Muscle of leg (tissue), 16 donors: ENCODE measurements at places on chromosomes 12 and 14. TPM values are rescaled to one million over a fixed set of nuclear protein-coding genes. Genes with fewer than 3 reads are reported as not detected.

EIF2S3B gene
- total RNA-seq, result 0.71 TPM

DNA sequence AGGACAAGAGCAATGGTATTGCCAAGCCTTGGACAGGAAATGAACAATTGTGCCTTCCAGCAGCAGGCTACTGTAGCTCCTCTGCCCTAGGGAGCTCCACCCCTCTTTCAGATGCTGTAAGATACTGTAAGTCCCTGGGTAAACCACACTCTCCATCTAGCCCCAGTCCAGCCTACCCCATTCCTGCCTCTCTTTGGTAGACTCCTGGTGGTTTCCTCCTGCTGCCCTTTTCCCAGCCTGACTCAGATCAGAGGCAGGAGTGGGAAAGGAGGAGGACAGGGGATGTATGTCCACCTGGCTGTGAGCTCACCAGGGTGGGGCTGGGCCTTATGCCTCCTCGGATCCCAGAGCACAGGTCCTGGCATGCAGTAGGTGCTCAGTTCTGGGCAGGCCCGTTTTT, 174.6 kb downstream of the ESRRB start:
- H3K27ac ChIP-seq, result no peak overlapping the region
- H3K4me3 ChIP-seq, result no peak overlapping the region
- H3K36me3 ChIP-seq, result no peaks in the 10 kb centered on the region
- no peak for DNase-seq
- no peaks in the 10 kb centered on the region for H3K27me3 ChIP-seq

DNA sequence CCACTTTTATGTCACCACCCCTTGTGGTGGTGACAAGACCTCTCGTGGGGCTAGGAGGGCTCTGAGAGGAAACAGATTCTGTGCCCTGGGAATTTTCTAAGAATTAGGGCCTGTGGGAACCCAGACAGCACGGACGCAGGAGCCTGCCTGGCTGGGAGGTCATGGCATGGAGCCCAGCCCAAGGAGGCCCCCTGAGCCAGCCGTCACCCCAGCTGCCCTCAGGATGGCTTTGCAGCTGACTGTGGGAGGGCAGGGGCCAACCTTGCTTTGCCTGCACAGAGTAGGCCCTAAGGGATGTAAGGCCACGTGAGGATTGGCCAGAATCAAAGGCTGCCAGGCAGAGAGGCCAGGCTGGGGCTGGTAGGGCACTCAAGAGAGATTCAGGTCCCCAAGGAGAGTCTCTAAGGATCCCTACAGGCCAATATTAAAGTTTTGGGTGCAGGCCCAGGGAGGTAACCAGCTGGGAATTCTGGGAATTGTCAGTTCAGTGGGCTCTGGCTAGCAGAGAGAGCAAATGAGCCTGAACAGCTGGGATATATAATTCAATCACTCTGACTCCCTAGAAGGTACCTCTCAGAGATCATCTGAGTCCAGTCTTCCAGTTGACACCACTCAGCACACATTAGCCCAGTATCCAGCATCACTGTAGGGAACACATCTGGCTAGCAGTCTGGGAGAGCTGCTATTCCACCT, 6.4 kb downstream of the LTBP2 start:
- DNase-seq, result no peak
- peaks cover 13% of the 10 kb centered on the region for H3K27me3 ChIP-seq
- H3K4me3 ChIP-seq, result no peak overlapping the region
- H3K27ac ChIP-seq, result no peak overlapping the region

- H3K27ac ChIP-seq, result no peak overlapping the region
- H3K36me3 ChIP-seq, result no peaks in the 10 kb centered on the region
- H3K4me1 ChIP-seq, result peaks cover 17% of the 10 kb centered on the region
- peaks cover 31% of the 10 kb centered on the region for H3K27me3 ChIP-seq
These were observed 60.6 kb upstream of the DIO3 start for GRCh38 chr14:101500681-101501080.

- H3K4me1 ChIP-seq, result peaks cover 59% of the 10 kb centered on the region
- peak overlapping the region; percentile 81 for H3K27ac ChIP-seq
- H3K4me3 ChIP-seq, result no peak overlapping the region
- H3K36me3 ChIP-seq, result peaks cover 20% of the 10 kb centered on the region
These were observed 1.3 kb upstream of the P3H3 start for GRCh38 chr12:6826734-6827436.

GRCh38 chr12:105418229-105418628, 87.7 kb downstream of the C12orf75 start:
- no peak for DNase-seq
- H3K4me3 ChIP-seq, result no peak overlapping the region
- no peaks in the 10 kb centered on the region for H3K27me3 ChIP-seq
- no peak overlapping the region for H3K27ac ChIP-seq
- peaks cover 4% of the 10 kb centered on the region for H3K4me1 ChIP-seq

DNA sequence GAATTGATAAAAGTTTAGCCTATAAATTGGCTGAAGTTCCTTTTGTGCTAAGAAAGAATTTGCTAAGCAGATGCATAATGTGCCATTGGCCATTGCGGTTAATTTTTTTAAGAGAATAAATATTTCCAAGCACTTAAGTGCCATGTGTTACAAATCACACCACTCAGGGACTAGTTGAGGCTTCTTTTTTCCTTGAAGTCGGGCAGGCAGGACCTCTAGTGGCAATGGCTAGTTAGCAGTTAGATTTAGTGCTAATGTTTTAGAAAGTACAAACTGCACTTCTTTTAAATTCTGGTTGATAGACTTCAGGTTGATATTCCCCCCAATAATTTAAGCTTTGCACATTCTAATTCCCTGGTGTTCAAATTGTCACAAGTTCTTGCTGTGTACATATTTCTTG, 294.3 kb downstream of the APAF1 start:
- no peak overlapping the region for H3K27ac ChIP-seq
- H3K4me1 ChIP-seq, result no peaks in the 10 kb centered on the region
- DNase-seq, result peak; percentile 16
- H3K27me3 ChIP-seq, result no peaks in the 10 kb centered on the region
- no peak overlapping the region for H3K4me3 ChIP-seq

DNA sequence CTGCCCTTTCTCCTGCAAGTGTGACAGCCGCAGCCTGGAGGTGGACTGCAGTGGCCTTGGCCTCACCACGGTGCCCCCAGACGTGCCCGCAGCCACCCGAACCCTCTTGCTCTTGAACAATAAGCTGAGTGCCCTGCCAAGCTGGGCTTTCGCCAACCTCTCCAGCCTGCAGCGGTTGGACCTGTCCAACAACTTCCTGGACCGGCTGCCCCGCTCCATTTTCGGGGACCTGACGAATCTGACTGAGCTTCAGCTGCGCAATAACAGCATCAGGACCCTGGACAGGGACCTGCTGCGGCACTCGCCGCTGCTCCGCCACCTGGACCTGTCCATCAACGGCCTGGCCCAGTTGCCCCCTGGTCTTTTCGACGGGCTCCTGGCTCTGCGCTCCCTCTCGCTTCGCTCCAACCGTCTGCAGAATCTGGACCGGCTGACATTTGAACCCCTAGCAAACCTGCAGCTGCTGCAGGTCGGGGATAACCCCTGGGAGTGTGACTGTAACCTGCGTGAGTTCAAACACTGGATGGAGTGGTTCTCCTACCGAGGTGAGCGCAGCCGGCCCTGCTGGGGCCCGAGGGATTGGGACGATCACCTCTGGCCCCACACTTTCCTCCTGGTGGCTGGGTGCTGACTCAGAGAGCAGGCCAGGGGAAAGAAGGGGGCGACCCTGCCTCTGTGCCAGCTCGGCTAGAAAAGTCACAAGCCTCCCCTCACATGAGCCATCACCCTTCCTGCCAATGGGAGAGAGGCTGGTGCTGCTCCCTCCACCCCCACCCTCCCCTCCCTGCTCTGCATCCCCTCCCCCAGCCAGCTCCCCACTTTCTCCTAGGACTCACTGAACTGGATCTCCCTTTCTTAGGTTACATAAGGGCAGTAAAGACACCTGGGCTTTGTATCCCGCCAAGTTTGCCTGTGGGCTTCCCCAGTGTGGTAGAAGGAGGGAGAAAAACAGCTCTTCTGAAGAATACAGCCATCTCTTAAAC, 10.9 kb downstream of the LRTM2 start:
- H3K4me1 ChIP-seq, result peaks cover 6% of the 10 kb centered on the region
- no peak overlapping the region for H3K4me3 ChIP-seq
- peak; percentile 85 for DNase-seq
- H3K27me3 ChIP-seq, result peaks cover 38% of the 10 kb centered on the region

DICER1 gene
- 48.9 TPM for total RNA-seq

BCL11B gene
- 1.2 TPM for total RNA-seq

KCNC2 gene
- total RNA-seq, result 0.22 TPM

ETNK1 gene
- 29.8 TPM for total RNA-seq

- H3K27ac ChIP-seq, result peak overlapping the region; percentile 99
- no peak for DNase-seq
- peak overlapping the region; percentile 93 for H3K4me3 ChIP-seq
- peaks cover 24% of the 10 kb centered on the region for H3K36me3 ChIP-seq
- peaks cover 17% of the 10 kb centered on the region for H3K4me1 ChIP-seq
- no peaks in the 10 kb centered on the region for H3K27me3 ChIP-seq
These were observed 377 bp downstream of the CCNT1 start for GRCh38 chr12:48716168-48716492.

DEGS2 gene
- total RNA-seq, result 0.35 TPM

GRCh38 chr12:570435-570920, 92.8 kb downstream of the NINJ2 start:
- no peaks in the 10 kb centered on the region for H3K36me3 ChIP-seq
- no peaks in the 10 kb centered on the region for H3K27me3 ChIP-seq
- peaks cover 31% of the 10 kb centered on the region for H3K4me1 ChIP-seq
- H3K27ac ChIP-seq, result peak overlapping the region; percentile 84
- DNase-seq, result peak; percentile 86

GRCh38 chr12:108390495-108391203, 51.5 kb upstream of the CMKLR1 start:
- peaks cover 10% of the 10 kb centered on the region for H3K4me1 ChIP-seq
- no peaks in the 10 kb centered on the region for H3K36me3 ChIP-seq
- no peak overlapping the region for H3K4me3 ChIP-seq

GRCh38 chr12:6423267-6424007, 21.3 kb upstream of the CD27 start:
- no peaks in the 10 kb centered on the region for H3K36me3 ChIP-seq
- H3K27me3 ChIP-seq, result peaks cover 2% of the 10 kb centered on the region
- H3K4me1 ChIP-seq, result peaks cover 4% of the 10 kb centered on the region
- DNase-seq, result peak; percentile 94

HOXC12 gene
- not detected for total RNA-seq

DNA sequence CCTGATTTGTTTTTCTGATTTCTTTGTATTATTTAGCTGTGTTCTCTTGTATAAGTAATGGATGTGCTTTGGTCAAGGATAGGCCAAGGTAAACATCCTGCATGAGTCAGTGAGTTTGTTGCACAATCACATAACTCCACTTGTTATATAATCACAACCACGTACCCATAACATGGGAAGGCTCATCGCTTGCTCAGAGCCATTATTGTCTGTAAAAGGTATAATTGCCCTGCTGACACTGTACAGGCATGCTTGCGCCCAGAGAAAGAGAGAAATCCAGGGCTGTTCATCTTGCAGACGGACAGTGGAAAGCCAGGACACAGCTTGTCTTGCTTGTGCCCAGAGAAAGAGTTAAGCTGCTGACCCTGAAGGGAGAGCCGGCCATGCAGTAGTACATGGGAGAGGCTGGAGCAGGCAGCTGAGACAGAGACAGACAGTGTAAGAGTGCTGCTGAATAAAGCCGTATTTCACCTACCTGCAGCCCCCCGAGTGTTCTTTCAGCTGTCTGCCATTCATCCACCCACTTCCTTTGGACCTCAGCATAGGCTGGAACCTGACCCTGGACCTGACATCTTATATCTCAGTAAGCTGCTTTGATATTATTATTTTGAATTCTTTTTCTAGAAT, 174.7 kb upstream of the DAAM1 start:
- H3K4me1 ChIP-seq, result peaks cover 2% of the 10 kb centered on the region
- DNase-seq, result no peak
- no peaks in the 10 kb centered on the region for H3K27me3 ChIP-seq
- H3K36me3 ChIP-seq, result no peaks in the 10 kb centered on the region
- H3K27ac ChIP-seq, result no peak overlapping the region

- DNase-seq, result peak; percentile 50
- H3K4me1 ChIP-seq, result peaks cover 10% of the 10 kb centered on the region
- H3K36me3 ChIP-seq, result no peaks in the 10 kb centered on the region
- H3K27ac ChIP-seq, result peak overlapping the region; percentile 29
- no peak overlapping the region for H3K4me3 ChIP-seq
These were observed 240.7 kb upstream of the PLEKHG7 start for GRCh38 chr12:92462049-92462448.

DNA sequence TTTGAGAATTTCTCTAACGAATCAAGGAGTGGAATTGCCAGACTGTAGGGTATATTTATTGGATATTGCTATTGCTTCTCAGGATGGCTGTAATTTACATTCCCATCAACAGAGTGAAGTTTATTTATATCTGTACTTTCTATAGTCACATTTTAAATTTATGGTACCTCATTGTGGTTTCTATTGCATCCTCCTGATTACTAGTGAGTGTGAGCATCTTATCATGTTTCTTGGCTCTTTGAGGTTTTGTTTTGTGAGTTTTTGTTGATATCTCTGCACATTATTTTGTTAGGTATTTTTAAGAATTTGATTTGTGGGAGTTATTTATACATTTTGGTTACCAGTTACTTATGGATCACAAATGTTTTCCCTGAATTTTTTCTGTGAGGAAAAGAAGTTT, 13.9 kb downstream of the DNM1L start:
- no peaks in the 10 kb centered on the region for H3K27me3 ChIP-seq
- no peak overlapping the region for H3K27ac ChIP-seq
- no peak for DNase-seq
- H3K36me3 ChIP-seq, result no peaks in the 10 kb centered on the region
- no peaks in the 10 kb centered on the region for H3K4me1 ChIP-seq

GRCh38 chr12:13275241-13276085, 78.9 kb downstream of the EMP1 start:
- no peak overlapping the region for H3K4me3 ChIP-seq
- peaks cover 8% of the 10 kb centered on the region for H3K27me3 ChIP-seq
- peak overlapping the region; percentile 38 for H3K27ac ChIP-seq
- H3K4me1 ChIP-seq, result peaks cover 29% of the 10 kb centered on the region

IRAK3 gene
- total RNA-seq, result 7.8 TPM

DNA sequence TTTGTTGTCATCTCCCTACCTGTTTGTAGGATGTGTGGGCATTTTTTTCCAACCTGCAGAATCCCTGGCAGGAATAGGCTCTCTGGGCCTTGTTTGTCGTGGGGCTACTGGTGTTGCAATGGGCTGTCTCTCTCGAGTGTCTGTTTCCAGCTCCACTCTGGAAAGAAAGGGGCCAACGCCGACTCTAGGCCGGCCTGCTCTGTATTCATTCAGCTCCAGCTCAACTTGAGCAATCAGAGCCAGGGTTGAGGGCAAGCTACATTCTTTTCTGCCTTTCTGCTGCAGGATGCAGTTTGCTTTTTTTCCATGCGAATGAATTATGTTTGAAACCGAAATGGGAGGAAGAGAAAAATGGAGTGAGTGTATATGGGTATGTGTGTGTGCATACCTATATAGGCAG, 2.3 kb downstream of the JDP2 start:
- no peaks in the 10 kb centered on the region for H3K27me3 ChIP-seq
- H3K4me3 ChIP-seq, result peak overlapping the region; percentile 68
- H3K4me1 ChIP-seq, result peaks cover 74% of the 10 kb centered on the region
- peak overlapping the region; percentile 66 for H3K27ac ChIP-seq
- DNase-seq, result peak; percentile 76

GRCh38 chr14:68164711-68165113, 345.1 kb downstream of the RAD51B start:
- no peaks in the 10 kb centered on the region for H3K36me3 ChIP-seq
- no peak overlapping the region for H3K4me3 ChIP-seq
- H3K27me3 ChIP-seq, result no peaks in the 10 kb centered on the region
- DNase-seq, result peak; percentile 66
- H3K4me1 ChIP-seq, result peaks cover 2% of the 10 kb centered on the region

CDH24 gene
- total RNA-seq, result 2.1 TPM

ADAMTS20 gene
- total RNA-seq, result 0.09 TPM

- no peaks in the 10 kb centered on the region for H3K27me3 ChIP-seq
- no peak for DNase-seq
- no peaks in the 10 kb centered on the region for H3K4me1 ChIP-seq
- H3K27ac ChIP-seq, result no peak overlapping the region
- H3K4me3 ChIP-seq, result no peak overlapping the region
- peaks cover 11% of the 10 kb centered on the region for H3K36me3 ChIP-seq
These were observed 12.3 kb downstream of the IFI27L1 start for GRCh38 chr14:94093418-94093817.
